ENCODE measurements at places on chromosomes 12 and 14. TPM values are rescaled to one million over a fixed set of nuclear protein-coding genes. Genes with fewer than 3 reads are reported as not detected.

PRB2 gene
- 1.3 TPM for polyA plus RNA-seq

ANO6 gene
- 33.1 TPM for polyA plus RNA-seq

AGAP2 gene
- polyA plus RNA-seq, result 1.9 TPM

DNA sequence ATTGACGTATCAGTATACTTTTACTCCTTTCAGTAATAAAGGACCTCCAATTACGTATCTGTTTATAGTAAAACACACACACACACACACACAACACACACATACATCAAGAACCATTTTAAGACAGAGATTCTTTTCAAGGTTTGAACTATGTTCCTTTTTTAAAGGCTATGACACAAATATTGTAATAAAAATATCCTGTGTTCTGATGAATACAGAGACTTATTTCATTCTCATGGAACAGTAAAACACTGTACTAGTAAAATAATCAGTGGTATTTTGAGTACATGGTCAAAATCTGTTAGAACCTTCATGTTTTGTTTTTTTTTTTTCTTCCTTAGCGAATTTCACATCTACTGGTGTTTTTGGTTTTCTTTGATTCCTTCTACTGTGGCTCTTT lies 7.6 kb downstream of the FLRT2 start:
- DNase-seq, result no peak

DNA sequence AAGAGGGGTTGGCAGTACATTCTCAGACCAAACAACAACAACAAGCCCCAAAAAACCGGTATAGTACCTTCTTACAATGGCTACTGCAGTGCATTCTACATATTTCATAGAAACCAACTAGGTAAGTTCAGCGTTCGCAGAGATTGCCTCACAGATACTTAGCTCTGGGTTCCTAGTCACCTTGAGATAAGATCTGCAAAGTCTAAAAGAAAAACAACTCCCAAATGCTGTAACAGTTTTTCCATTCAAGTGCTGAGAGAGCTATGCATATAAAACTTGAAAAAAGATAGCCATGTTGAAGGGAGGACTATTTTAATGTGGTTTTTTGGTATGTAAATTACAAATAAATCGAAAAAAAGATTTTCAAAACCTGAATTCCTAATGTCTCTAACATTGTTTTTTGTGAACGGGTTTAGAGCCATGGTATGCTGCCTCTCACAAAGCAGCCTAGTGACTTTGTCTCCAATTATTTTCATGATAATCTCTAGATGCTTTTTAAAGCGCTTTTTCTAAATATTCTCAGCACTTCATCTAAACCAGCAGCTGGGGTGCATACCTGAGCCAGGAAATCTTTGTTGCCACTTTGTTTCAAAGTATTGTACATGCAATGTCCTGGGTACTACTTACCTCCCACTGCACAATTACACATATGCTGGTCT lies 56.6 kb upstream of the CRACR2A start:
- DNase-seq, result no peak

- DNase-seq, result peak; percentile 77
Measured at GRCh38 chr12:66107451-66107915, 23.1 kb downstream of the LLPH start.

- no peak for DNase-seq
Measured at GRCh38 chr12:47218191-47218654, 138.5 kb upstream of the AMIGO2 start.
